Kasumi-1 (cell line): ENCODE measurements at places on chromosomes 3 and 15.

- peak; percentile 28 for DNase-seq
Observed at GRCh38 chr15:40340740-40341400, at the start of gene CCDC9B. Gene CCDC9B (minus strand): TSS chr15:40340939. CDS start chr15:40340819, 120 bp downstream.

- no peak for DNase-seq
Observed at GRCh38 chr15:78213956-78214355, 20.4 kb downstream of the ACSBG1 start.

DNA sequence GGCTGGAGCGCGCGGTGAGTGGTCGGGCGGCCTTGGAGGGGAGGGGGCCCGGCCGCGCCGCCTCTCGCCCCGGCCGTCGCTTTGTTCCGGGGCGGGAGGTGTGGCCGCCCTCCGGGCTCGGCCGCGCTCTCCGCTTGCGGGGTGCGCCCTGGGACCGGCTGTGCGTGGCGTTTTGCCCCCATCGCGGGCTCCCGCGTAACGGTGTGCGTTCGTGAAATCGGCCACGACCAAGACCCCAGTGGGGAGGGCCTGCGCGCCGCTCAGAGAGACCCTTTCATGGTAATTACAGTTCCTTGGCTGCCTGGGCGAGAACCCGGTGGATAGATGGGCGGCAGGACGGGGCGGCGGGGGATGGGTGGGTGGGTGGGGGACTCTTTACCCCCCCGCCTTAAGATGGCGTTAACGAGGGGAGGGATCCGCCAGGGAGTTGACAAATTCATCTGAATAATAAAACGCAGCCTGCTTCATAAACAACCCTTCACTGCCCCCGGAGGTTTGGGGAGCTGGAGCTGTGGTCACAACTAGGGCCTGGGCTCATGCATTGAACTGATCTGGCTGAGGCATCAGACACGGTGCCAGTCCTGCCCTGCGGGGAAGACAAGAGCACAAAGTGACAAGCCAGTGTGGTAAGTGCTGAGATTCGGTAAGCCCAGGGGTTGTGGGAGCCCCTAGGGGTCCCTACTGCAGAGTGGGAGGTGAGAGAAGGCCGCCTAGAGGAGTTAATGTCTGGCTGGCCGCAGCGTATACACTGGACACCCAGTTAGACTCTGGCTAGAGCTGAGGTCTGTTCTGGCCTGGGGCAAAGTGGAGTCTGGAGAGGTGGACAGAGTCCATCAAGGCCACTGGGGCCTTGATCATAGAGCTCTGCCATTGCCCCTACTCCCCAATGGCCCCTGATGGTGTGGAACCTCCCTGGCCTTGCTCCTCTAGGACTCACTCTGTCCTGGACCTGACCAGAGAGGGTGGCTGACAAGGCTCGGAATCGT is 668 bp downstream of the MRAS start:
- peak; percentile 9 for DNase-seq

DNA sequence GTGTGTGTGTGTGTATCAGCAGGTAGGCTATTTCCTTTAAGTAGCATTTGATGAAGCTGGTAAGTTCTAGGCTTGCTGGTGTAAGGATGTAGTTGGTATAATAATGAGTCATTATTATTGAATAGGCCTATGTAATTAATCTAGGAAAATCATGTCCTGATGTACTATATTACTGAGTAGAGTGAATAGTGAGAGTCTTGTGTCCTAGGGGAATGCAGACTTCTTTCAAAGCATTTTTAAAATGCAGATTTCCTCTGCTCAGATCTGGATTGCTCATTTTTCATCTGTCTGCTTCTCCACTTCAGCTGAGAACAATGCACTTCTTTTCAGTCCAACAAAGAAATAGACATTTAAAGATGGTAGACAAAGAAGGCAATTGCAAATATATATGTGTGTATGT is 434.2 kb upstream of the ONECUT1 start:
- DNase-seq = no peak

- no peak for DNase-seq
Observed at GRCh38 chr15:68620721-68621527, 42.1 kb downstream of the CORO2B start.

- no peak for DNase-seq
Observed at GRCh38 chr3:184295771-184296170, 3.3 kb upstream of the PSMD2 start.

GRCh38 chr15:42287931-42288330 is 14.7 kb upstream of the TMEM87A start:
- no peak for DNase-seq

GRCh38 chr3:63993653-63994079 is 29.6 kb downstream of the PSMD6 start:
- peak; percentile 82 for DNase-seq

GRCh38 chr3:102810937-102811336 is 376.1 kb downstream of the ZPLD1 start:
- DNase-seq = no peak

DNA sequence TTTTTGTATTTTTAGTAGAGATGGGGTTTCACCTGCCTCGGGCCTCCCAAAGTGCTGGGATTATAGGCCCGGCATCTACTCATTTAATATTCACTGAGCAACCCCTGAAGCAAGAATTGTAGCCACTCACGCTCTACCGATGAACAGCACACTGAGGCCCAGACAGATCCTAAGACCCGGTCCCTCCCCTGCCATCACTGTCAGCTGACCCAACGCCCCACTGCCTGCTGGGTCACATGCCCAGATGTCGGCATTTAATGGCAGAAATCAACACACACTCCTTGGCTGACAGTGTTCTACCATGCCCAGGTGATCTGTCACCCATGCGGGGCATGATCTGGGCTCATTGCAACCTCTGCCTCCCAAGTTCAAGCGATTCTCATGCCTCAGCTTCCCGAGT is 3.2 kb upstream of the TMEM89 start:
- DNase-seq = no peak

- DNase-seq = no peak
Observed at GRCh38 chr3:184175506-184175905, 851 bp downstream of the AP2M1 start.
